ENCODE measurements at places on chromosomes 1 and 21.

GRCh38 chr1:22285549-22286396 is 142.9 kb upstream of the WNT4 start:
- no peak for DNase-seq

- no peak for DNase-seq
These were observed 95.0 kb downstream of the GDAP2 start for GRCh38 chr1:117834416-117834815.

DNA sequence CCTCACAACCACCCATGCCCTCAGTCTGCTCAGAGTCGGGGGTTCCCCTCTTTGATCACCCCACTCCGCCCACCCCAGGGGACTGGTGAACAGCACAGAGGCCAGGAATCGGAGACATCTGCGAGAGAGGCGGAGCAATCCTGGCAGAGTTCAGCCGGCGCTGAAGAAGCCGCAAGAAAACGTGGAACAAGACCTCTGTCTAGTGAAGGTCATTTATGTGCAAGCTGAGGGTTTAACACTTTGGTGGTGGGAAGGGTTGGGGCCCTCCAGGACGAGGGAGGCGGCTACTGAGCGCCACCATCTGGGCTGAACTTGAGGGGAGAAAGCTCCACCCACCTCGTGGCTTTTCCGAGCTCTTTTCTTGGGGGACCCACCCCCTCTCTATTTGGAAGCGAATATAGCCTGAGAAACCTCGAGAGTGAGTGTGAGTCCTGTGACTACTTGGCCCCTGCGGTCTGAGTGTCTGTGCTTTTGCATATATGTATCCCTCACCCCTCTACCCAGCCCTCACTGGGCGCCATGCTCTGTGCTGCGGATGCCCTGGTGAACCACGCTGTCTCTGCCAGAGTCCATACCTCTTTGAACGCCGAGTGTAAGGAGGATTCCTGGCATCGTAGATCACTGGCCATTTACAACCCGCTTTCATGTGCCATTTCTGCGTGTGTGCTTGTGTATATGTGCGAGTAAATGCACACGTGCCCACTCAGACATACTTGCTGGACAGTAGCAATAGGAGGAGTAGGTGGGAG is 1.2 kb upstream of the EPHA10 start:
- no peak for DNase-seq

- DNase-seq, result no peak
These were observed 81.8 kb downstream of the LYST start for GRCh38 chr1:235784950-235785349.

- no peak for DNase-seq
These were observed 418 bp downstream of the IFI44L start for GRCh38 chr1:78620666-78621065.

- DNase-seq, result no peak
These were observed 5.2 kb downstream of the TNFSF4 start for GRCh38 chr1:173201969-173202368.

GRCh38 chr21:27058673-27059605 is 92.1 kb upstream of the ADAMTS5 start:
- DNase-seq, result no peak

All from CD4-positive, alpha-beta T cell treated with Interferon gamma for 1 hour (primary cell).